ENCODE measurements at places on chromosomes 11 and 22.

DNA sequence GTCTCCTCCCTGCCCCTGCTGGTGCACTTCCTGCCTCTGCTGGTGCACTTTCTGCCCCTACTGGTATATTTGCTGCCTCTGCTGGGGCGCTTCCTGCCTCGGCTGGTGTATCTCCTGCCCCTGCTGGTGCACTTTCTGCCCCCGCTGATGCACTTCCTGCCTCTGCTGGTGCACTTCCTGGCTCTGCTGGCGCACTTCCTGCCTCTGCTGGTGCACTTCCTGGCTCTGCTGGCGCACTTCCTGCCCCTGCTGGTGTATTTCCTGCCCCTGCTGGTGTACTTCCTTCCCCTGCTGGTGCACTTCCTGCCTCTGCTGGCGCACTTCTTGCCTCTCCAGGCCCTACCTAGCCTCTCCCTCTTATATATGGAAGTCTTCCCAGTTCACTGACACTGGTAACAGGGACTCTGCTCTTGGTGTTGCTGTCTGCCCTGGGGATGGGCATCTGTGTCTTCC, 10.1 kb downstream of the MTFP1 start:
- DNase-seq, result no peak

DNA sequence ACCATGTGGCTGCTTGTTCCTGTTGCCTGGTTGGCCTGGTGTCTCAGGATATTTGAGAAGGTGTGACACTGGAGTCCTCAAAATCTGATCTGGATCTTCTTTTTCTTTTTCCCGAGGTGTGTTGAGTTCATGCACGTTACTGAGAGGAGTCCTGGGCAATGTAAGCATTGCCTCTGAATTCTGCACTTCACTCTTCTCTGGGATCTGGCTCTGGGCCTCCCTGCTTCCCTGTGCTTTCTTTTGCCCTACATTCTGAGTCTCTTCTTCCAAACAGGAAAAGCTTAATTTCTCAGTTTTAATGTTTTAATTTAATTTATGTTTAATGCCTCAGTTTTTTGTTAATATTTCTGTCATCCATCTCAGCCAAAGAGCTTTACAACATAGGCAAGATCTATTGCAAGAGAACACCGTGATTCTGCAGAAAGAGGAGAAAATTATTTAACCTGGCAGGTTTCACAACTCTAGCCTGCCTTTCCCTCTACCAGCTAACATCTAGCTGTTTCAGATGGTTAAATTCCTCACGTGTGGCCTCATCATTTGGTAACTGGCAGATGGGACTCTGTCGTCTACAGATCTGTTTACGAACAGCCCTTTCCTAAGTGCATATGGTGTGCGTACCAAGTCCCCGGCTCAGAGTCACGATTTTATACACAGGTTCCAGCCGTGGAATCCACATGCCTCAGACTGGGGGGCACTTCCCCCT, 24.7 kb downstream of the LDLRAD3 start:
- no peak for DNase-seq

- DNase-seq, result no peak
These were observed 789 bp upstream of the KDM2A start for GRCh38 chr11:67118181-67118766.

DNA sequence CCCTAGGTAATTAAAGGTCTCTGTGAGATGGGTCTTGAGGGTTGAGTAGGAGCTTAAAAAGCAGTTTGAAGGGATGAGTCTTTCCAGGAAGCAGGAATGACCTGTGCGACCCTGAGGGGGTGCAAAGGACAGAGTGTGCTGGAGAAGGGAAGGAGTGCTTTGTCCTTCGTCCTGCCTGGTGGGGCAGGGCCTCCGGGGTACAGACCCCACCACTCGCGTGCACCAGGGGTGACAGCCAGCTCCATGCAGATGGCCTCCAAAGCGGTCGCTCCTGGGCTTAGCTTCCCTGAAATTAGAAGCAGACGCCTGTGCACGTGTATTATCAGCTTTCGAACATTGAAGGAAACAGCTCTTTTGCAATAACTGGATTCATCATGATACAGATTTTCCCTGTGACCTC, 959.8 kb downstream of the BRD1 start:
- no peak for DNase-seq

DNA sequence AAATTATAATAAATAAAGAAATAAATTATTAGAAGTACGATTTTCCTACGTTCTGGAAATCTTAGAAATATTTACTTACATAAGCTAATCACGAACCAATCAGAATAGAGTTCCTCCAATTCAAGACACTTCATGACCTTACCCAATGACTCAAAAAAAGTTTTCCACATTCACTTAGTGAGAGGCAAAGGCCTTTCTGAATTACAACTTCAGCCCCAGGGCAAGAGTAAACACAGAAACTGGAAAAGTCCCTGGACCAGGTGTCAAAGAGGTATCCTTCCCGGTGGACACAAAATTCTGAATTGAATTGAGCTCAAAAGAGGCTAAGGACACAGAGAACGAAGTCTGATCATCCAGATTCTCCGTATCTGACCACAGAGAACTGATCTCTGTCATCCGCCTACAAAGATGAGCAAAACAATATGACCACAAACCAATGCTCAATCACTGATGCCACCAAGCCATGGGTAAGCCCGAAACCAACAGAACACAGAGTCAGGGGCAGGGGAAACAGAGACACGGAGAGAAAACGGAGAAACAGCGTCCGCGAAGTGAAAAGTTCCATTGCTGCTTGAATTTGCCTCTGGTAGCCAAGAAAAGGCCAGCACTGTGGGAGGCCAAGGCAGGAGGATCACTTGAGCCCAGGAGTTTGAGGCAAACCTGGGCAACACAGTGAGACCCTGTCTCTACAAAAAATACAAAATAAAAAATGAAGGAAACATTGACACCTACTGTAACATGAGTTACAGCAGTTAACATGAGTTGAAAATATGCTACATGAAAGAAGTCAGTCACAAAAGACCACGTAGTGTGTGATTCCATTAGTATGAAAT, 6.8 kb downstream of the BID start:
- no peak for DNase-seq

GRCh38 chr22:20741634-20742581, 32.0 kb upstream of the SERPIND1 start:
- no peak for DNase-seq

DNA sequence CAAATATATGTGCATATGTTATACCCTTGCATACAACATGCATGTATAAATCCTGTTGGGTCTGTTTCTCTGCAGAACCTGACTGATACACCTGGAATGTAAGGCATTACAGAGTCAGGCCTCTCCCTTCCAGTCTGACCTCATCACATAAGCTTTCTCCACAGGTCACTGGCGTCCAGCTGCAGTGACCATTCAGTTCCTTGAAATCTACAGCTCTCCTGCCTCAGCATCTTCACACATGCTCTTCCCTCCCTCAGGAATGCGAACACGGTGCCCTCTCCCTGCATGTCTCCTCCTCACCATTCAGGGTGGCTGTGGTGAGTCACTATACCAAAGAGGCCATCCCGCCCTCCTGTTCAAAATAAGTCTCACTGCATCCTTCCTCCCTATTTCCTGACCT, 657.8 kb upstream of the B3GAT1 start:
- no peak for DNase-seq

DNA sequence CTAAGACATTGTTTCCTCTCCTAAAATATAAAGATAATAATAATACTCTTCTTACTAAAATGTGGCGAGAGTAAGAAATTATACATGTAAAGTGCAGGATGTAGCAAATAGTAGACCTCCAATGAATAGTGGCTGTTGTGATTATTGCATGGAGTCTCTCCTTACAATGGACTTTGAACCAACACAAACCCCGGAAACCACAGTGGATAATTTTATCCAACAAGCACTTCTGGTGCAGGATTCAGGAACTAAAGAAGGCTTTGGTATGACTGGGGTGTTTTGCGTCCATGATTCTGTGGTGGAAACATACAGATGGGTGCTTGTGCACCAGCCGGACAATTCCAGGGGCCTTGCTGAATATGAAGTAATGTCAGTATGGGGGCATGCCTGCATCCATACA, 146.4 kb upstream of the UBASH3B start:
- no peak for DNase-seq

GRCh38 chr22:39303358-39303757, 16.1 kb downstream of the RPL3 start:
- DNase-seq, result no peak
